EH (cell line): ENCODE measurements at places on chromosomes 5 and 9.

DNA sequence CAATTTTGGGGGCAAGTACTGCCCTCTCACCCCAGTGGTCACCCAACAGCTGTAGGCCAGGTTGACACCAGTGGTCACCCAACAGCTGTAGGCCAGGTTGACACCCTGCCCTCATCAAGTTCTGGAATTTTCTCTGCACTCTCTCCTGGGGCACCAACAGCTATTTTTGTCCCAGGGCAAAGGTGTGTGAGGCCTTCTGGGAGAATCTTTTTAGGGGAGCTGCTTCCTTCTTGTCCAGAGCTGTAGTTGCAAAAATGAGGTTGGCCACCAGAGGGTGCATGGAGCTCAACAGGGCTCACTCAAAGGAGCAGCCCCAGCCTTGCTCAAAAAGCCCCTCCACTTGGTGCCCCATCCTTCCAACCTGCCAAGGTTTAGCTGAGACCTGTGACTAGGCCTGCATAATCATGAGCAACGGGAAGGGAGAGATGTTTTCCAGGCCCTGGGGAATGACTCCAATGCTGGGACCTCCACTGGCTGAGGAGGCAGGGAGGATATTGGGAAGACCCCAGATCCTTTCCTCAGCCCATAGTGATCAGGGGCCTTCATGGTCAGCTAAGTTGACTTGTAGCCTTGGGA is 10.6 kb upstream of the P4HA2 start:
- peak; percentile 73 for DNase-seq

GRCh38 chr5:43773478-43773844 is 170.5 kb downstream of the NNT start:
- DNase-seq, result peak; percentile 58

DNA sequence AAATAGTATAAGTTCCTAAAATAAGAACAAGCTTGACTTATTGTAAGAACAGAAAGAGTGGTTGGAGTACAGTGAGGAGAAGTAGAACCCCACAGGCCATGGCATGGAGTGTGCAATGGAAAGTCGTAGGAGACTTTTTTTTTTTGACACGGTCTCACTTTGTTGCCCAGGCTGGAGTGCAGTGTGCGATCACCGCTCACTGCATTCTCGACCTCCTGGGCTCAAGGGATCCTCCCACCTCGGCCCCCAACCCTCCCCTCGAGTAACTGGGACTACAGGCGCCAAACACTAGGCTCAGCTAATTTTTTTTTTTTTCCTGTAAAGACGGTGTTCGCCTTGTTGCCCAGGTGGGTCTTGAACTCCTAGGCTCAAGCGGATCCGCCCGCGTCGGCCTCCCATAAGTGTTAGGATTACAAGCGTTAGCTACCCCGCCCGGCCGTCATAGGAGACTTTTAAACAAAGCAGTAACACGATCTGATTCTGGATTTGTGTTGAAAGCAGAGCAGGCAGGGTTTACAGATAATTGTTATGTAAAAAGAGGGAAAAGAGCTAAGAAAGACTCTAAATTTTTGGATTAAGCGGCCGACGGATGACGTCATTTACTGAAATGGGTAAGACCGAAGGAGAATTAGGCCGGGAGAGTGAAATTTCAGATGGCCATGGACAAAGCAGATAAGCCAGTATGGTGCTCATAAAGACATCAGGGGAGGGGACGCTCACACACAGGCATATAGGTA is 752 bp downstream of the TSTD2 start:
- no peak for DNase-seq

DNA sequence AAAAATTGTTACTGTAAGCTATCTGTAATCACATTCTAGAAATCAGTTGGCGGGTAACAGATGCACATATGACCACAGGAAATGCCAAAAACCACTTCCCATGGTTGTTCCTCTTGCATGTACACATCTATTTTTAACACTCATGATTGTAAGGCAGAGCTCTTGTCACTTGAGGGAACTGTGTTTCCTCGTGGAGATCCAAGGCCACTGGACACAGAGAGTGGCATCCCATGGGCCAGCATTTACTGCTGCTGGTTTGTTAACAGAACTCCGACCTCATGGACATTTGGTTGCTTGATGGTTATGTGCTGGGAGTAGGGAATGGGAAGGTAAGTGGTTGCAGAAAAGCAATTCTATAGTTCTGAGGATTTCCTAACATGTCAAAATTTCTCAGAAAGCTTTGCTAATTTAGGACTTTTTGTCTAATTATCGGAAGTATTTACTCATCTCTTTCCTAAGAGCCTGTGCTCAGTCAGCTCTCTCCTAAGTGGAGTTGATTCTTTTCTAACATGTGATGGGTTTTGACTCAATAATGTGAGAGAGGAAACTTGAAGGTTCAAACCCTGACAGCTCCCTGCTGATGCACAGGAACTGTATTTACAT is 202.0 kb upstream of the NR3C1 start:
- DNase-seq, result peak; percentile 72

- DNase-seq, result no peak
These were observed 5.9 kb downstream of the C9orf153 start for GRCh38 chr9:86253577-86253976.

DNA sequence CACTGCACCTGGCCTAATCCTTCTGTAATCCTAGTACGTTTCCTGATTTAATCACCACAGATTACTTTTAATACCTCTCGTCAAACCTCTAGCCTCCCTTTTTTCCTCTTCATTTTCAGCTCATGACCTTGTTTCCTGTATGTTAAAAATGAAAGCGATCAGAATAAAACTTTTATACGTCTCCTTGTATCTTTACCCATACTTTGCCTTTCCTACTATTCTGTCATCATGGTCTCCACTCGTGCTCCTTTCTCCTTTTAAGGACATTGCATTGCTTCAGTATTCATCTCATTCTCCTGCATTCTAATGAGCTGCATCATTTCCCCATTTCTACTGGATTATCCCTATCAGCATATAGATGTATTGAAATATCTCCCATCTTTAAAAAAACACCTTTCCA is 8.5 kb downstream of the CDC42SE2 start:
- peak; percentile 65 for DNase-seq

DNA sequence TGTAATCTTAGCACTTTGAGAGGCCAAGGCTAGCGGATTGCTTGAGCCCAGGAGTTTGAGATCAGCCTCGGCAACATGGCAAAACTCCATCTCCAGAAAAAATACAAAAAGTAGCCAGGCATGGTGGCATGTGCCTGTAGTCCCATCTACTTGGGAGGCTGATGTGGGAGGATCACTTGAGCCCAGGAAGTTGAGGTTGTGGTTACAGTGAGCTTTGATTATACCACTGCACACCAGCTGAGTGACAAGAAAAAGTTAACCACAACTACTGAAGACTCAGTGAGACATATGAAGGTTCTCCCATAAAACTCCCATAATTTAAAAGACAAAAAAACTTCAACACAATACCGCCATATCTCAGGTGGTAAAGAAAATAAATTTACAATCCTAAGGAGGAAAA is 98.0 kb downstream of the NR6A1 start:
- DNase-seq, result no peak

GRCh38 chr5:171630350-171631065 is 155.1 kb upstream of the SMIM23 start:
- DNase-seq, result no peak

DNA sequence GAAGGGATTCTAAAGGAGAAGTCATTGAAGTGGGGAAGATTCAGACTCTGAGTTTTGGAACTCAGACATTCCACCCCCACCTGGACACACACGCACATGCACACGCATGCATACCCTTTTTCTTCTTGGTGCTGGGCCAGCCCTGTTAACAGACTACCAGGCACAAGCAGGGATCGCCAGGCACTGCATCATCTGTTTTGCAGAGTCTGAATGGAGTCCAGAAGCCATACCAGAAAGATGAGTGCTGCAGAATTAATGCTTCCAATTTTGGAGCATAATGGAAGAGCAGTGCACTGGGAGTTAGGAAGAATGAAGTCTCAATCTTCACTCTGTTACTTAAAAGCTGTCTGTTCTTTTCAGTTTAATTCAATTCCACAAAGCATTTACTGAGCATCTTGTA is 95.5 kb downstream of the PDE8B start:
- DNase-seq, result peak; percentile 89

DNA sequence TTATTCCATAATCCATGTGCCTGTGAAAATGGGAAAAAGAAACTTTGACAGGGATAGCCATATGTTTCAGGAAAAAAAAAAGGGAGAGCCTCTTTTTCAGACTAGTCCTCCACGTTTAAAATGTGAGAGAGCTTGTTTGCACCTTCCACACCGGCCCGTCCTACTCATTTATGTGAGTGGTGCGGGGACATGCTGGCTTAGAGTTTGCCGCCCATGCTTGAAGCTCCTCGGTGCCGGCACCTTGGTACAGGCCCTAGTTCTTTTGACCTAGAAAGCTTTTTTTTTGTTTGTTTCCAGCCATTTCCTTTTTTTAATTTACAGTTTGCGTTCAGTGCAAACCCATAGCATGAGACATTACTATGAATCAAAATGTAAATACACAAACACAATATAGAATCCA is 27.8 kb downstream of the PSAT1 start:
- no peak for DNase-seq

DNA sequence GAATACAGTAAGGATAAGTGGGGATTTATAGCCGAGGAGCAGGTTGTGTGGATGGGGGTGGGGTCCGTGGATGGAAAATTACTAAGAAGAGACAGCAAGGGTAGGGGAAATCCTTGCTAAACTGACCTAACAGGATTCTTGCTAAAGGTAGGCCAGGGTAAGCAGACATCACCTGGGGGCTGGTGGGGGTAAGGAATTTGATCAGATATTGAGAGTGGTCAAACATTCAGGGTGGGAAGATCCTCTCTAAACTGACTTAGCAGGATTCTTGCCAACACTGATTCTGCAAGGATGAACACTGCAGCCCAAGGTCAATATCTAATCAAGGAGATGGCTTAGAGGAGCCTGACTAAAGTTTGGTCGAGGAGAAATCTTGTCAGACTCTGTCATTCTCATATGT is 2.7 kb upstream of the PLGRKT start:
- no peak for DNase-seq

DNA sequence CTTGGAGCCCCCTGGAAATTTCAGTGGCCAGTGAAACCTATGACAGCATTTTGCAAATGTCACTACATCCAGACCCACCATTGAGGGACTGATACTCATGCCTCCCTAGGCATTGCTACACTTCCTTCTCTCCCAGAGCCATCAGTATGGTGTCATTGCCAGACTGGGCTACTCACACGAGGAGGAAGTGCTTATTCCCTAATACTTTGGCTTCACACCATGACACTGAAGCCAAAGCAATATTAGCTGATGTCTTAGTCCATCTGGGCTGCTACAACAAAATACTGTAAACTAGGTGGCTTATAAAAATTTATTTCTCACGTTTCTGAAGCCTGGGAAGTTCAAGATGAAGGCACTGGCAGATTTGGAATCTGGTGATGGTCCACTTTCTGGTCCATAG is 22.6 kb downstream of the TRPM3 start:
- no peak for DNase-seq

GRCh38 chr5:55306641-55307382 is 682 bp downstream of the DHX29 start:
- DNase-seq, result peak; percentile 19

- DNase-seq, result no peak
These were observed 139.7 kb upstream of the RUSC2 start for GRCh38 chr9:35350212-35350611.

GRCh38 chr9:103928442-103928841 is 165.7 kb upstream of the SMC2 start:
- no peak for DNase-seq

GRCh38 chr9:96026655-96027213 is 151.2 kb downstream of the ERCC6L2 start:
- no peak for DNase-seq

GRCh38 chr5:119439140-119439631 is 13.1 kb upstream of the HSD17B4 start:
- no peak for DNase-seq

DNA sequence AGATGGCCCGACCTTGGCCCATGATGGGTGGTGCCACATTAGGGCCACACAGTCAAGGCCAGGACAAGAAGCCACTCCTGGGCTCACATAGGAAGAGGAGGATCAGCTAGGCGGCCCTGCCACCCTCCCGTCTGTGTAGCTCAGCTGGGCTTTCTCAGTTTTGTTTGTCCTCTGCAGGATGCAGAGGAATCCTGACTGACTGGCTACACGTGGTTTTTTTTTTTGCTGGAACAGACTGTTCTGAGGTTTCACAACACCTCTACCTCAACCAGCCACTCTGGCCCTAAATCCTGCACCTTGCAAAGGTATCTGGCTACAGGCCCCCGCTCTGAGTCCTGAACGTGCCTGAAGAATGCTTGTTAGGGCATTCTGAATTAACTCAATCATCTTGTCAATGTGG is 88.3 kb upstream of the MSX2 start:
- DNase-seq, result no peak

GRCh38 chr9:19782005-19782404 is 6.8 kb downstream of the SLC24A2 start:
- DNase-seq, result peak; percentile 13

GRCh38 chr5:43233946-43234345 is 41.9 kb downstream of the NIM1K start:
- DNase-seq, result no peak

DNA sequence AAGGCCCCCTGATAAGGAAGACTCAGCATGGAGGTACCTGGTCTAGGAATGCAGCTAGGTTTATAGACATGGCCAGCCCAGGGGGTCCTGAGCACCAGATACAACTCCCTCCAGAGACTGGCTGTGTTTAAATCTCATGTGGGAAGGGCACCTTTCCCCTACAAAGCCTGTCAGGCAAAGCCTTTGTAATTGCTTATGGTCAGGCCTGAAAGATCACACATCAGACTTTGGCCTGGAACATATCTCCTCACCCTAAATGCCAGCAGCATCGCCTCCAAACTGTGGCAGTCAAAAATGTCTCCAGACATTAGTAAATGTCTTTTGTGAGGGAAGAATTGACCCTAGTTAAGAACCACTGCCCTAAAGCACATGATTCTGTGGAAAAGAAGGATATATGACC is 51.6 kb upstream of the MACIR start:
- no peak for DNase-seq

GRCh38 chr5:172886974-172887501 is 53.0 kb downstream of the ERGIC1 start:
- peak; percentile 69 for DNase-seq

GRCh38 chr5:42749020-42749419 is 7.6 kb upstream of the CCDC152 start:
- DNase-seq, result no peak

DNA sequence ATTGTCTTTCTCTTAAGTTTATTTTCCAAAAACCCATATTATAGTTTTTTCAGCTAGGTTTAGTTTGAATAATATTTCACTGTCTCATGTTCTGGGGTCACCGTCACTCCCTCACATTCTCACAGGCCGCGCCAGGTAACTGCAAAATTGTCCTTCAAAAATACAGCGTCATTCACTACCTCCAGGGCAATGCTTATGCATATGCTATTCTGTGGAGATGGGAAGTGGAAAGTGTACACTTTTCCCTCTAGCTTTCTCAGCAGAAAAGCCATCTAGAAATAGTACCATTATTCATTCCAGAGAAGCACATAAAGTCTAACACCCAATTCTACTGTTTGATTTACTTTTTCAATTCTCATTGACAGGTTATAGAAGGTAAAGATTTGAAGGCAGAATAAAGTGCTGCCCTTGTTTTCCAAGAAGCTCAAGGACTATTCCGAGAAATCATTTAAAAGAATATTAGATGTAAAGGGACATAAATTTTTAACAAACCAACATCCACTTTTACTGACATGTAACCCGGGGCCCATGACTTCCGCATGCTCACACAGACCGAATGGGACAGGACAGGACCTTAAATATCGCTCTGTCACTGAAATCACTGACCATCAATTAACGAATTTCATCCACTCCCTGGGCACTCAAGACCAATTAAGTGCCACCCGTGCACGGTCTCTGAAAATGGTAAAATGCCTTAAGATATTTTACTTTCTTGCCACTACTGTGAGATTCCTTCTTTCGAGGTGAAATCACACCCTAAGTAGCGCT is 720 bp downstream of the NUDT12 start:
- no peak for DNase-seq

GRCh38 chr9:124768750-124769548 is 2.2 kb downstream of the NR6A1 start:
- no peak for DNase-seq
